Left lung (tissue), 14 donors: ENCODE measurements at places on chromosomes 6 and 20.

DNA sequence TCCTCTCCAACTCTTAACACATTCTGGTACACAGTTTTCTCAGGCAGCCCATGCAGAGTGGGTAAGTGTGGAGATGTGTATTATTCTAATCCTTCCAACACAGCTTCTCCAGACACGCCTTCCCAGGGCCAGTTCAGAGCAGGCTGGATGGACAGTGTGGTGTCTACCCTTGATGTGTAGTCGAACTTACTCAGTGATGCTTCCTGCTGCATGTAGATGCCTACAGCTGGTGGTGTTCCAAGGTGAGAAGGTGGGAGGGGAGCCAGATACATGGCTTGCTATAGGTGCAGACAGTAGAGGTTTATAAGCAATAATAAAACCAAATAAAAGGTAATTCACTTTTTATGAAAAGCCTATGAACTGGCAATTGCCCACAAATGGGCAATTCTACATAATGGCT, 104.0 kb downstream of the QRSL1 start:
- no peak for DNase-seq

DNA sequence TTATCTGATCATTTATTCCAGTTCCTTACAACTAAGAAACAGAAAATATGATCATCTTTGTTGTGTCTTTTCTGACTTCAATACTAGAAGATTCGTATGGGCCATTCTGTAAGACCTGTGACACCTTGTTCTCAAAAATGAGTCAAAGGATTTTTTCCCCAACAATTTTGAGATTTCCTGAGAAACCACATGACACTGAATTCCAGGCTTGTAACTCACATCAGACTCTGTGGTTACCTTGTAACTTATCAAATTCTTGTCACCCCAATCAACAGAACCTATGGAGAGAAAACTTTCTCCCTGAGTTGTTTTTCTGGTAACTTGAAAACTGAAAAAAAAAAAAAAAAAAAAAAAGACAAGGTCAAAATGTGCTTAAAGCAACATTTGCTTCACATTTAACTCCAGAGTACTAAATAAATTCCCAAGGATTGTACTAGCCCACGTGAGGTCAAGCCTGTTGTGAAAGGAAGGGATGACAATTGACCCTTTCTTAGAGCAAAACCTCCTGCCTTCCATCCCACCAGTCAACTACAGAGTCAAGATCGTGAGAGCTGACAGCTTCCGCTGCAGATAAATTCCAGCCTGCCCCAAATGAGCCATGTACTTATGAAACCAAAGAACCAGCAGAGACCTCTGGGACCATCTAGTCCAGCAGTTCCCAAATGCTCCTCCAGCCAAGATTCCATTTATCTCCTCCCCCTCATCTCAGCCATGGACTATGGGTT, 140.3 kb downstream of the TBX18 start:
- DNase-seq: no peak

DNA sequence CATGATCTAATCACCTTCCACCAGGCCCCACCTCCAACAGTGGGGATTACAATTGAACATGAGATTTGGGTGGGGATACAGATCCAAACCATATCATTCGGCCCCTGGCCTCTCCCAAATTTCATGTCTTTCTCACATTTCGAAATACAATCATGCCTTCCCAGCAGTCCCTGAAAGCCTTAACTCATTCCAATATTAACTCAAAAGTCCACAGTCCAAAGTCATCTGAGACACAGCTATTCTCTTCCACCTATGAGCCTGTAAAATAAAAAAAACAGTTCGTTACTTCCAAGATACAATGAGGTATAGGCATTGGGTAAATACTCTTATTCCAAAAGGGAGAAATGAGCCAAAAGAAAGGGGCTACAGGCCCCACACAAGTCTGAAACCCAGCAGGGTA, 222.6 kb downstream of the SOD2 start:
- no peak for DNase-seq

DNA sequence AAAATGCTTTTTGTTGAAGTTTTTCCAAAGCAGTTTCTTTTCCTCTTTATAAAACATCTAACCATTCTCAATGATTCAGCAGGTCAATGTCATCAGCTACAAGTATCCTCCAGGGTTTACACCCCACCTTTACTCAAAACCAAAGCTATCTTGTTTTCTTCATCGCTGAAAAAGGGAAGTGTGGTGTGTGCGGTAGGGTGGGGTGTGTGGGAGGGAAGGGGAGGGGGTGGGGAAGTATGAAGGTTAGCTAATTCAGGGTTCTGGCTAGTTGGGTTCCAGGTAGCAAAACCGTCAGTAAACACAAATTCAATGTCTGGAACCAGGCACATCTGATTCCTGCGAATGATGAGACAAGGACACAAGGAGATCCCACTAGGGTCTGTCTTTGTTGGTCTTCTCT, 189.6 kb downstream of the GJA10 start:
- DNase-seq: no peak

DNA sequence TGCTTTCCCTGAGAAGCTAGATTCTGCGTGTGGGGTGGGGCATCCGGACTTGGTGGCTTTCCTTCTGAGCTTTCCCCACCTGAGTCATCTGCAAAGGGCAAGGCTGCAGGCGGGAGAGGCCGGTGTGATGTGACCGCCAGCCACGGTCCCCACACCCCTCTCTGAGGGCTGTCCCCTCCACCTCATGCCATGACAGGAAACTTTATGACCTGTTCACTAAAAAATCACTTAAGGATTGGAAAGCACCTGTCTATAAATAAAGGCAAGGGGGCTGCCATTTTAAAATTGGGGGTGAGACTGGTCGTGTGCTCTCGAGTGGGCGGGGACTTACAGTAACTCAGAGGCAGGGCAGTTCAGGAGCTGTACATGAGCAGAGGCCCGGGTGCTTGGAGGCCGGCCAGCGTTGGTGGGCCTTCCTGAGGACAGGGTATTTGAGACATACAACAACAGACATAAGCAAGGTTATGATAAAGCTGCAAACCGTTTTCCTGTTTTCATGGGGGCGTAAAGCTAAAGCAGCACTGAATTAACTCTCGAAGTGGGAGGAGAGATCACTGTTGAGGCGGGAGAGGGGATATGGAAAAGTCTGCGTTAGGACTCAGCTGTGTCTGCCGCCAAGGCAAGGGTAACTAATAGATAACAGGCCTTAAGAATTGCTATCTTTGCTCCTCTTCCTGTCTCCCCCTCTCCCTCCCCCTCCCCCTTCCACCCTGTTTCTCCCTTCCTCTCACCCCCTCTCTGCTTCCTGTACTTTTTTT, 16.1 kb upstream of the SERPINB1 start:
- DNase-seq: no peak

GRCh38 chr6:31871046-31871659, 7.6 kb downstream of the SLC44A4 start:
- no peak for DNase-seq

GRCh38 chr20:54469293-54469692, 6.1 kb upstream of the DOK5 start:
- DNase-seq: no peak

GRCh38 chr6:137261761-137262160, 42.6 kb upstream of the IFNGR1 start:
- no peak for DNase-seq

- no peak for DNase-seq
Measured at GRCh38 chr20:8504030-8504429, 372.0 kb downstream of the PLCB1 start.

DNA sequence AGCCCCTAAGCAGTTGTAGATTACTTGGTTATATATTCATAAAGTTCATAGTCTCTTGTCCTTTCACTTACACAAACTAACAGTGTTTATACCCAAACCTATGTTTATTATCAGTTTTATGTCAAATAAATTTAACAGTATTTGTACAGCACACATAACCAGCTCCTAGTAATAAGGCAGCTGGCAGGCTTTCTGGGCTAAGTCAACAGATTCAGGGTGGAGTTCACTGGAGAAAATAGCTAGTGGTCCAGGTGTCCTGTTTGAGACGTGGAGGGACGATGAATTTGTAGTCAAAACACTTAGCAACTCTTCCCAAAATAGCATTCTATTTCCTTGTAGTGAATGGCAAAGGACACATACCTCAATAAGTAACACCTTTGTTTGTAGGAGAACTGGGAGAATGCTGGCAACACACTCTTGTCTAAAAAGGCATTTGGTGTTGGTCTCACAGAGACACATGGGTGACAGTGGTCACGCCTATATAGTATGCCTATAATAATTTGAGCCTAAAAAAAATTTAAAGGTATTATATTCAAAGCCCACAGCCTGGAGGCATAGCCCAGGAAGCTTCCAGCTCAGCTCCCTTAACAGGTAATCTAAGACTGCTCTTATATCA, 156.4 kb upstream of the CARMIL1 start:
- no peak for DNase-seq

GRCh38 chr20:42193119-42193518, 574.9 kb upstream of the CHD6 start:
- DNase-seq: no peak

- DNase-seq: no peak
Measured at GRCh38 chr6:32074996-32075532, 34.1 kb downstream of the TNXB start.

- DNase-seq: peak; percentile 43
Measured at GRCh38 chr20:10672624-10673127, 1.1 kb downstream of the JAG1 start.

- DNase-seq: no peak
Measured at GRCh38 chr6:18260448-18261106, 3.8 kb downstream of the DEK start.

GRCh38 chr6:170160031-170160627, 130.7 kb downstream of the DLL1 start:
- DNase-seq: peak; percentile 57

- DNase-seq: no peak
Measured at GRCh38 chr20:1375515-1375914, 17.3 kb downstream of the FKBP1A start.
